ENCODE measurements at places on chromosomes 2 and 18.

DNA sequence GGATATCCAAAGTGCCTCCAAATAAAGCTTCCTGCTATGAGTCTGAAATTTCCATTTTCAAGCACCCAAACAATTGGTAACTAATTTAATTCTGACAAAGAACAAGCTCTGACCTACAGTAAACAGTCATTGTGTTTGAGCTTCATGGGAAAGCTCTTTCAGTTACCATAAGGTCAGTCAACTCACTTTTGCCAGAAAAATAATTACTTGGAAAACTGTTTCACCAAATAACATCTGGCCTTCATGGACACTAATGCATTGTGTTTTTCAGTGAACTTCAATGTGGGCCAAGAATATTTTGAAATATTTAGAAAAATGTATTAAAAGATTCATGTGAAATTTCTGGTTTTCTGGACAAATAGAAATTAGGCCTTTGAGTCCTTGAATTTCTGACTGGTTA lies 369.9 kb downstream of the GALR1 start:
- no peak for DNase-seq

GRCh38 chr2:27000228-27000627 lies 29.8 kb downstream of the MAPRE3 start:
- DNase-seq = no peak

DNA sequence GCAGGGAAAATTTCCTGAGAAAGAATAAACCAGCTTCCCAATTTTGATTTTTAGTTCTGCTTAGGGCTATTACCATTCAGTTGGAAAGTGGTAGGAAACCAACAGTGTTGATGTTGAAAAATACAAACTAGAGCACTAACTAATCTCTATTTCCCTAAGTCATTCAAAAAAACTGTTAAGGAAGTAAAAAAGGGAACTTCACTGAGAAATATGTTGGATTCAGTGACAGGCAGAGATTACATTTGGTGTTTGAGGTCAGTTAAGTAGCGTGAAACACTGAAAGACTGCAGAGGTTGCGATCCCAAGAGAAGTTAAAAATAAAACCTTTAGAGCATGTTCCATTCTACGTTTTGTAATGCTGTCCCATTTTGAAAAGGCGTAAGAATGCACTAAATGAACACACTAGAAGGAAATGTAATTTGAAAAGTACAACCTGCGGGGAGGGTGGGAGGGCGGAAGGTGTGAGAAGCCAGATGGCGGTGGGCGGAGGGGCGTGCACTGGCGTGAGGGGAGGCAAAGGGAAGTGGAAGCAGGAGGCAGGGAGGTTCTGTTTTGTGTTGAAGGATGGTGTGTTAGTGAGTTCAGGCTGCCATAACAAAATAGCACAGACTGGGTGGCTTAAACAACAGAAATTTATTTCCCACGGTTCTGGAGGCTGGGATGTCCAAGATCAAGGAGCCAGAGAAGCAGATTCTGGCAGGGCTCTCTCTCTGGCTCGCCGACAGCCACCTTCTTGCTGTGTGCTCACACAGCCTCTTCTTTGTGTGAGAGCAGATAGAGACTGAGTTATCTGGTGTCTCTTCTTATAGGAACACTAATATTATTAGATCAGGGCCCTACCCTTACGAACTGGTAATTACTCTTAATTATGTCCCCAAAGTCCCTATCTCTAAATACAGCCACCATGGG lies 94.3 kb upstream of the KCTD1 start:
- DNase-seq = no peak

DNA sequence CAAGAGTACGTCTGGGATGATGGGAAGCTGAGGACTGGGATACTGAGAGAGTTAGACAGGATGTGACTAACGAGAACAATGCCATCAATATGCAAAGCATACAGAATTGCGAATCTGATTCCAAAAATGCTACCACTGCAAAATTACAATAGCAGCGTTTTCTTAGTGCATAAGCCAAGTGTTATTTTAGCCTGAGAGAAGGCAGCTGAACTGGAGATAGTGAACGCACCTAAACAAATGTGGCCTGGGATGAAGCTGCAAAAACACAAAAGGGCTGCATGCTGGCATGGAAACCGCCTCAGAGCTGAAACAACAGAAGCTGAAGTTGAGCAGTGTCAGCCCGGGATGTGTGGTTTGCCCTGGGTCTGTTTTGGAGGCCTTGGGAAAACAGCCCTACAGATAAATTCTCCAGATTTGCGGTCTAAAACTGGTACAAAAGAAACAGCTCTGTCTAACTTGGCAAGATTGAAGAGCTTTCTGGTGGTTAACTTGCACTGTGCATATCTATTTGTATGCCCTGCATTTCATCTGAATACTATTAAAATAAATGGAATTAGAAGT lies 45.5 kb downstream of the LYPD6 start:
- DNase-seq = no peak

DNA sequence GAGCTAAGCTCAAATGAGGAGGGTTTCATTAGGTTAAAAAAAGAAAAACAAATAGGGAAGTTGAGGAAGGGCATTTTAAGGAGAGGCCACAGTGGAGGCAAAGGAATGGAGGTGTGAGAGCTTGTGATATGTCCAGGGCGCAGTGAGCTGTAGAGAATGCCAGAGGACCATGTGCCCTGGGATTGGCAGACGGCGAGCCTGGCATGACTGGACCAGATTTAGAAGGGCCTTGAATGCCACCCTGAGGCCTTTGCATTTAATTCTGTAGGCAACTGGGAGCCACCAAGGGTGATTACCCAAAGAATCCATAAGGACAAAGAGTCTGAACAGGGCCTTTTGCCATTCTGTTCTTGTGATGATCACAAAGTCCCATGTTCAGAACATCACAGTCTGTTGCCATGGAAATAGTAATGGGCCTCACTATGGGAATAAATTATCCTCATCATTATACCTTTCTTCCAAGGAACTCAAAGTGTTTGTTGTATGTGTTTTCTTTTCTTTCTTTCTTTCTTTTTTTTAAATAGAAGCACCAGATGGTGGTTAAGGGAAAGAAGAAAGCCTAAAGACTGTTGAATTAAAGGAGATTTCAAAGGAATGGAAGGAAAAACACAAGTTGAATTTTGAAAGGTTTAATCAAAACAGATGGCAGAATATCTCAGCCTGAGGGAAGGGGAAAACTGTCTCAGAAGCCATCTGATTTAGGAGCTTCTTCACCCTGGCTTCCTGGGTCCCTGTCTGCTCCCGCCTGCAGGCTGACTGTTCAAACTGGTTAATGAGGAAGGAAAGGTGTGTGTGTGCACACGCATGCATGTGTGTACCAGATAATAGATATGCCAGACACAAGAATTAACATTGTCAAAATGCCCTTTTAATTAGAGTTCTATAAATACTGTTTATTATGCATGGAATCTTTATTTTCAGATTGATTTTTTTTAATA lies 31.6 kb upstream of the NCOA1 start:
- no peak for DNase-seq

DNA sequence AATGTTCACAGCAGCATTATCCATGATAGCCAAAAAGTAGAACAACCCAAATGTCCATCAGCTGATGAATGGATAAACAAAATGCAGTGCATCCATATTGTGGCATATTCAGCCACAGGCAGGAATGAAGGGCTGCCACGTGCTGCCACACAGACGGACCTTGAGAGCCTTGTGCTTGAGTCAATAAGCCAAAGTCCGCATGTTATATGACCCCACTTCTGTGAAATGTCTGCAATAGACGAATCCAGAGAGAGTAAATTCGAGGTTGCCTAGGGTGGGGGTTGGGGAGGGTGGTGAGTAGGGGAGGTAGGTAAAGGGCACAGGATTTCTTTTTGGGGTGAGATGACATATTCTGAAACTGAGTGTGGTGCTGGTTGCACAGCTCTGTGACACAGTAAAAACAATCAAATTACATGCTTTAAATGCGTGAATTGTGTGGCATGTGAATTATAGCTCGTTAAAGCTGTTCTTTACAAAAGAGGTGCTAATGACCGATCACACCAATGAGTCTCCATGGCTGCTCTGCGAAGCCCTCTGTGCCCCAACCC lies 38.9 kb upstream of the LDLRAD4 start:
- DNase-seq = no peak

- DNase-seq = no peak
Measured at GRCh38 chr2:186554429-186554828, 35.4 kb upstream of the ITGAV start.

DNA sequence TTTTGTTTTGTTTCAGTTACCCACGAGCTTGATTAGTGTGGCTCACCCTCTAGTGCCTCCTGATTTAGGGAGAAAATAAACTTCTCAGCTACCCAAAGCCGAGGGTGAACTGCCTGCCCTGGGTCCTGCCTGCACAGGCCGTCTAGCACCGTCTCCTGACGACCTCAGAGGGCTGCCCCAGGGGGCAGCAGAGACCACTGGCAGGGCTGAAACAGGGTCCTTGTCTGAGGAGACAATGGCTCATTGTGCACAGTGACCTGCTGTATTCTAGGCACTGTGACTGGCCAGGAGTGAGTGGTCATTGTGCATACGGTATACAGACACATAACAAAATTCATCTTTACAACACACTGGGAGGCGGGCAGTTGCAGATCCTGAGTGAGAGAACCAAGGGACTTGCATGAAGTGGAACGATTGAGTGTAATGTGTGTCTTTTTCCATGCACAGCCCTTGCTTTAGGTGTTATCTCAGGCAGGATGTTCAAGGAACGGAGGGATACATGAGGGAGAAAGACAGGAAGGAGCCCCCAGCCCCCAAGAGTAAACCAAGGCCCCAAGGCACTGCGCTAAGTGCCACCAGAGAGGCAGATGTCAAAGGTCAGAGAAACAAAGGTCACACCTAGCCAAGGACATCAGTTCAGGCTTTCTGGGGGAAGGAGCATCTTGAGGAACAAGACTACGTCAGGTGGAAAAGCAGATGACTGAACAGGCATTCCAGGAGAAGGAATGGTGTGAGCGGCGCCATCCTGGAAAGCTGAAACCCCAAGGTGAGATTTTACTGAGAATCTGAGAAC lies 421.3 kb downstream of the LPIN1 start:
- DNase-seq = no peak

DNA sequence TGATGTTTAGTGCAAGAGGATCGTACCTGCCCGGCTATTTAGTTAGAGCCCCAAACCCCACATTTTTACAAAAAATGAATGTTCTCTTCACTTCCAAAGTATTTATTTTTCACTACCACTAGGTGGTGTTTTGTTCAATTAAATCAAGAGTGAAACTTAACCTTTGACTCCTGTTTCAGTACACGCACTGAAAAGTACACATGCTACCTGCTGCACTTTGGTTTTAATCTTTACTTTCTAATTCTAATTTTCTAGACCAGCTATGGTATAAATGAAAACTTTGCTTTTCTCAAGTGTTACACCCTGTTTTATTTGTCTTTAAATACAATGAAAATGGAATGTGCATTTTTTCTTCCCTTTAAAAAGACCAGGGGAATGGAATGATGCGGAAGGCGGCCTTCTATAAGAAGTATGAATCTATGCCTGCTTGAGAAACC lies 31.4 kb upstream of the CHN1 start:
- DNase-seq = peak; percentile 16

DNA sequence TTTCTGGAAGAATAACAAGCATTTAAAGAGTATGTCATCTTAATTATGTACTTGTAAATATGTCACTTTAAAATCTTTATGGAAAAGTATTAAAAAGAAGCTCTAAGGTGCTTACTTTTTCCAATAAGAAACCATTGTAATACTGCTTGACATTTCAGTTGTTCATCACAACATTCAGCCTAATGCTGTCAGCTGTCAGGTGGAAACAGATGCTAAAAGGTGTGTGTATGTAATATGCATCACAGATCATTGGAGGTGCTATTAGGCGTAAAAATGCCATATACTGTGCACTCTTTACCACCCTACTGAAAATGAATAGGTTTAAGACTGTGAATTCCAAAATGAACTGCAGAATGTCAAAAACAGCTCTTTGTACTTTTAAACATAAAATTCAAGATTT lies 40.3 kb downstream of the METTL8 start:
- DNase-seq = no peak

- no peak for DNase-seq
Measured at GRCh38 chr2:40160751-40161218, 291.1 kb downstream of the SLC8A1 start.

DNA sequence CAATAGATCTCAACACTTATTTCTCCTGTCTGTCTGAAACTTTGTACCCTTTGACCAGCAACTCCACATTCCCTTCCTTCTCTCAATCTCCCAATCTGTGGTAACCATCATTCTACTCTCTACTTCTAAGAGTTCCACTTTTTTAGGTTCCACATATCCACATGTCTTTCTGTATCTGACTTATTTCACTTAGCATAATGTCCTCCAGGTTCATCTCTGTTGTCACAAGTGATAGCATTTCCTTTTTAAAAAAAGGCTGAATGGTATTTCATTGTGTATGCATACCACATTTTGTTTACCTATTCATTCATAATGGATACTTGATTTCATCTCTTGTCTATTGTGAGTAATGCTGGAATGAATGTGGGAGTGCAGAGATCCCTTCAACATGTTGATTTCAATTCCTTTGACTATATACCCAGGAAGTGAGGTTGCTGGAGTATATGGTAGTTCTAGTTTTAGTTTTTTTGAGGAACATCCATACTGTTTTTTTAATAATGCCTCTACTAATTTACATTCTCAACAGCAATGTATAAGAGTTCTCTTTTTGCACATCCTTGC lies 18.8 kb upstream of the MMADHC start:
- no peak for DNase-seq

GRCh38 chr2:62672601-62673000 lies 32.9 kb upstream of the EHBP1 start:
- no peak for DNase-seq

GRCh38 chr2:91442246-91442905 lies 2750.9 kb downstream of the RPIA start:
- no peak for DNase-seq

Data from SIG-M5 (cell line).